Activated gamma-delta T cell treated with anti-CD3 and anti-CD28 coated beads, Interleukin-2, amount 50 U/mL, for 16 hours (primary cell): ENCODE measurements at places on chromosomes 5 and 9.

DNA sequence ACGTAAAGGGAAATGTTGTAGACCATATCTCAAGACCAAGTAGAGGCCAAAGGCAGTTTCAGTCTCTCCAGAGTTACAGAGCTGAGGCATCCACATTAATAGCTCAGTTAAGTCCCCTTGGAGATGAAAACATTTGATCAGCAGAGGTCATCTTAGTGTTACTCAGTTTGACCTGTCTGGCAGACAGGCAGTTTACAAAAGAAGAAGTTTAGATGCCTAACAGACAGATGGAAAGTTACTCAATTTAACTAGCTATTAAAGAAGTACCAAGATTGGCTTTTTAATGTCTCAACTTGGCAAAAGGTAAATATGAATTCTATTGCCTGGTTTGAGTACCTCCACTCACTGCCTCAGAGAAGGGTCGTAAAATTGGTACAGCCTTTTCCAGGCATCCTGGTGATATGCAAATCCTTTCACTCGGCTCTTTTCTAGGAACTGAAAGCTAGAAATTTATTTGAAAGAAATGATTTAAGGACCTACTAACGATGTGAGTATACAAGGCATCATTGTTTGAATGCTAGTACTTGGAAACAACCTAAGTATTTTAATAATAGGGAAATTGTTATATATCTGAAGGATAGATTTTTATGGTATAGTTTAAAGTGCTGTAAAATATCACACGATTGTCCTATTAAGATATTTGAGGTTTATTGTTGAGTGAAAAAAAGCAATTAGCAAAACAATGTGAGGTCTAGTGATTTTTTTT, 14.8 kb downstream of the ACO1 start:
- no peak for DNase-seq

GRCh38 chr9:136996361-136997292, at the start of gene CLIC3:
CLIC3 (minus strand) TSS chr9:136996568; CDS start chr9:136996543, 25 bp downstream.
- DNase-seq = peak; percentile 53

GRCh38 chr5:74934949-74935751, 69.0 kb upstream of the FAM169A start:
- DNase-seq = no peak

DNA sequence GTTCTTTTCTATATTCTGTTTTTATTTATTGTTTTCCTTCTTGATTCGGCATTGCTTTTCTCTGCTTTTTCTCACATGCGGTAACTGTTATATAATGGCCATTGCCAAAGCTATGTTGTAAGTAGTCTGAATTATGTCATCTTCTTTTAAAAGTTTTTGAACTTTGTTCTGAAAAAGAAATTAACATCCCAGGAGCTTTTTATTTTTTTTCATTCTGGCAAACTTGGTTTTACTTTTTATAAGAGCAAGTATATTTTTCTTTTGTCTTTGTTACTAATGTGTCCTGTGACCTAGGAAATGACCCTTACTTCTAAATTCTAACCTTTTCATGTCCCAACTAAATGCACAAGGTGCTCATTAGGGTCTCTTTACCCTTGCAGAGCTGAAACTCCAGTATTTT, 26.7 kb upstream of the IZUMO3 start:
- no peak for DNase-seq

DNA sequence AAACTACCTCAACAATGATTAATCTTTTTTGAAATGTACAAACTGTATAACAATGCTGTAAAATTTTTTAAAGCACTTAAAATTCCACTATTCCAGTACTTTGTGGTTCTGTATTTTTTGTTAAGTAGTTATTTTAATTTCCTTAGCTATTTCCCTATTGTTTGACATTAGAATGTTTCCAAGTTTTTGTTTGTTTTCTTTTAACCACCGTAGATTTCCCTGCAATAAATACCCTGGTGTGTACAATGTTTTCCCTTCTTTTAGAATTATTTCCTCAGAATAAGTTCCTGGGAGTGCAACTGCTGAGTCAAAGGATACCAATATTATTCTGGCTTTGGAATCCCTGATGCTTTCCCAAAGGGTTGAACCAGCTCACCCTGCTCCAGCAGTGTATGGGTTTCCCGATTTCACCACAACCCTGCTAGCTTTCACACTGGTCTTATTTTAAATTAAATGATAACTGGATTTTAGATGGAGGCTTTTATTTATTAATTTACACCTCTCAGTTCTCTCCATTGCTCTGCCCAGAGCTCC, 20.6 kb upstream of the ANGPTL2 start:
- no peak for DNase-seq

GRCh38 chr5:150469718-150470469, 20.4 kb upstream of the RPS14 start:
- DNase-seq = no peak

GRCh38 chr5:79053321-79053720, 16.2 kb downstream of the DMGDH start:
- no peak for DNase-seq

- no peak for DNase-seq
Measured at GRCh38 chr5:62431735-62432620, 19.4 kb downstream of the IPO11 start.

DNA sequence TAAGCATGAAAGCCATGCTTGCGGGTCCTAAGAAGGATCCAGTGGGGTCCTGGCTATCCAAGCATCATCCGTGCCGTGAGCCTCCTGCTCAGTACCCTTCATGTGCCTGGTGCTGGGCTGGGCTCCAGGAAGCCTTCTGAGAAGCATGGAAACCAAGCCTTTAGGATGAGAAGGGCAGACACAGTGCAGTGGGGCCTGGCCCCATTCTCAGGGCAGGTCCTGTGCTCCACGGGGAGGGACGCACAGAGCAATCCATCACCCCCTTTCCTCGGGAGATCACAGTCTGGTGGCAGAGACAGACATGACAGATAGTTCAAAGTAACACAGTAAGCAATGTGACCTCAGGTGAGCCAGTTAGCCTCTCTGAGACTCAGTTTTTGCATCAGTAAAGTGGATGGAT, 76.9 kb downstream of the RGS3 start:
- no peak for DNase-seq

DNA sequence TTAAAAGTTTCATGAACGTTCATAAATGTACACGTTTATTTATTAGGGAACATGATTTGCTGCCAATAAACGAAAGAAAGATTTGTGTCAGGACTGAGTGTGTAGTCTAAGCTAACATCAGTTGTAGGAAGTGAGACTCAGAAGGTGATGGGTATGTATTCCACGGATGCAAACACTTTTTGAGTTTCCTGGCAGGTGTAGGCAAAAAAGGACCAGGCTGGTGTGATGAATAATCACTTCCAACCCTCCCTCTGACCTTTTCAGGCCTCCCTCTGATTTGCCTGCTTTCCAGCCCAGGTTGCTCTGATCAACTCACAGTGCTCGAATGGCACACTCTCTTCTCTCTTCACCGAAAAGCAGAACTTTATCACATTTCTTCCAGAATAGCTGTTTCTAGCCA, 51.8 kb downstream of the BASP1 start:
- DNase-seq = no peak

GRCh38 chr5:75472973-75473372, 38.5 kb downstream of the CERT1 start:
- DNase-seq = no peak

- no peak for DNase-seq
Measured at GRCh38 chr9:101354143-101354764, 30.6 kb downstream of the BAAT start.

GRCh38 chr5:142856269-142856782, 86.1 kb downstream of the ARHGAP26 start:
- DNase-seq = no peak

GRCh38 chr9:129725795-129726251, 27.0 kb downstream of the PTGES start:
- no peak for DNase-seq

GRCh38 chr5:76332102-76332501, 71.0 kb upstream of the IQGAP2 start:
- no peak for DNase-seq

GRCh38 chr5:92694067-92694466, 887.0 kb downstream of the NR2F1-AS1 start:
- DNase-seq = no peak

- DNase-seq = no peak
Measured at GRCh38 chr9:93054758-93055704, 3.5 kb upstream of the SUSD3 start.

DNA sequence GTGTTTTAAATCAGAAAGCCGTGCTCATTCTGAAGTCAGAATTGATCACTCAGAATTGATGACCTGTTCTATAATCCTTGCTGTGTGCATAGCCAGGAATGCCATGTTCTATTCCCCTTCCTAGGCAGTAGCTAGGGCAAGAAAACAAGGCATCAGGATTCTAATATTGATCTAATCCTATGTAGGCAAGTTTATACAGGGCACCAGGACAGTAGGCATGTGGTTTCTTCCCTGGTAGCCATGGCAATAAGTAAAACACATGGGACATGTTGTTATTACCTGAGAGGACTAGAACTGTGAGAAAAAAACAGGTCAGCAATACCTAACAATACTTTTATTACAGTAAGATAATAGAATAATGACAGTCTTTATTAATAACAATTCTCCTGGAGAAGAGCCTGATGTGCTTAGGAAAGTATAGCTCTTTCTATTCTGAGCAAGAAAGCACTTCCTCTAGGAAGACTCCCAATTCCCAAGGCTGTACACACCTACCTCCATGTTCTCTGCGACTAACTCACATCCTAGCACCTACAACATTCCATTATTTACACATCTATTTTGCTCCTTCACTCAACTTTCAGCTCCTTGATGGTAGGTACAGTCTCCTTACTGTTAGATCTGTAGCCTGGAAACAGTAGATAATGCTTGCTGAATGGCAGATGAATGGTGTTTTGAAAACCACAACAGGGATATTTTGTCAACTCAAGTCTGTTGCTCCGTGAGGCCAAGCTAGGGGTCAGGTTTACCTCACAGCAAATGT, 70.8 kb downstream of the STX17 start:
- no peak for DNase-seq

- no peak for DNase-seq
Measured at GRCh38 chr5:34001241-34001841, 6.5 kb downstream of the AMACR start.

- no peak for DNase-seq
Measured at GRCh38 chr9:91586282-91586681, 162.7 kb upstream of the NFIL3 start.

GRCh38 chr5:10509575-10509974, 54.3 kb upstream of the ANKRD33B start:
- no peak for DNase-seq

- DNase-seq = no peak
Measured at GRCh38 chr9:123358181-123358905, 2.3 kb downstream of the CRB2 start.

GRCh38 chr9:124590889-124591641, 83.9 kb upstream of the NR5A1 start:
- no peak for DNase-seq

- no peak for DNase-seq
Measured at GRCh38 chr5:36724467-36725332, 118.3 kb downstream of the SLC1A3 start.

GRCh38 chr5:117161718-117162335, 587.2 kb upstream of the SEMA6A start:
- no peak for DNase-seq

DNA sequence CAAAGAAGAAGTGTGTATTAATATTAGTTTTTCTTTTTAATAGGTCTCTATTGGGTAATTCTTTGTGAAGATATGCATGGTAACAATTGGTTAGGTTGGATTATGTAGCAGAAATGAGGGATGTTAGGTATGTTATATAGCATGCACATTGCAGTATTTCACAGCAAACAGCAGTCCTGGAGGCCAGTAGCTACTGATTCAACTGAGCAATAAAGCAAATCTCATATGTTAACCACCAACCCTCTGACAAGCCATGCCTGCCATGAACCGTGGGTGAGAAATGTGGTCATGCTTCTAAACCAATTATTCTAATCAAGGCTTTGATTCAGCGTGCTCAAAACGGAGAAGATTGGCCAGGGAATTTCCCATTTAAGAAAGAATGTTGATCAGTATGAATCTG, 313.0 kb upstream of the CDH6 start:
- DNase-seq = no peak

- DNase-seq = no peak
Measured at GRCh38 chr5:84287951-84288350, 96.7 kb downstream of the EDIL3 start.

- no peak for DNase-seq
Measured at GRCh38 chr9:116042321-116042720, 111.3 kb upstream of the PAPPA start.

DNA sequence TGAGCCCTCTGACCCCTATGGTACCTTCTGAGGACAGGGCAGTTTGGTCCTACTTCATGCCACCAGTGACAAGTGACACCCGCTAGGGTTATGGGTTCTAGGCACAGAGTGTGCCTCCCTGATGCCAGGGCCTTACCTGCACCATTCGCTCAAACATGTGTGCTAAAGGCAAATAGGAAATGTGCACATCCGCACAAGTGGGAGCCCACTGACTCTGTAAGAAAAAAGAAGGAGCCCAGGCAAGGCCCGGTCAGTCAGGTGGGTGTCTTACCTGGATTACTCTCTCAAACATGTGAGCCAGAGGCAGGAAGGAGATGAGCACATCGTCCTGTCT, 29.1 kb upstream of the MEIKIN start:
- DNase-seq = no peak

DNA sequence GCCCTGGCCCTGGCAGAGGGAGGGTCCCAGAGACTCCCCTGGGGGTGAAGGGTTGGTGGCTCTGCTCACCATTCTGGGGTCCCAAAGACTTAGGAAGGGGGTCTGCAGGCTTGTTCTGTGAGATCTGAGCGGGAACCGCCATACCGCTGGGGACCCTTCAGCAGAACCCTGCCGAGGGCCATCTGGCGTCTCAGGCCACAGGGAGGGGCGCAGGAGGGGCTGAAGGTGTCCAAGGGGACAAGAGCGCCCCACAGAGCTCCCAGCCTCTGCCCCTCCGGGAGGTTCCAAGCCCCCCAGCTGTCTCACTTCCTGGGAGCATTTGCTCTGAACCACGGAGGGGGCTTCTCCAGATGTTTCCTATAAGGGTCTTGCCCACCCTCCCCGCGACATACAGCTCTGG, 4.8 kb downstream of the FIBCD1 start:
- no peak for DNase-seq

GRCh38 chr9:69936427-69936826, 107.2 kb upstream of the MAMDC2 start:
- no peak for DNase-seq

- no peak for DNase-seq
Measured at GRCh38 chr5:134637116-134637721, 4.6 kb upstream of the SAR1B start.

DNA sequence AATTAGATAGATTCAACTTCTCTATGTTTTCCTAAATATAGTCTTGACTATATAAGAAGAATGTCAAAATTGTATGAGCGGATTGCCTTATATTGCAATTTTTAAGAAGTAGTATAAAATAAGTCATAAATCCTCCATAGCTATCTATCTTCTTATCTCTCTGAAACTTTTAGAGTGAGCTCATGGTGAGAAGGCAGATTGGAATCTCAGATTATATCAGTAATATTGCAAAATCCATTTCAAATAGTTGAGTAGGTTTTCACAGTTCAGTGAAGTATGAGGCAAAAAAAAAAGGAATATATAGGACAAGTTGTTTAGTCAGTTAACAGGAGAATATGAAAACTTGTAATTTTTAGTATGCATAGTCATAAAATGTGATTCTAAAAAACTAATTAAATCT, 156.4 kb downstream of the FAM174A start:
- no peak for DNase-seq
